ENCODE measurements at places on chromosomes 6 and 20.

GRCh38 chr6:74936886-74937285 lies 269.0 kb downstream of the COL12A1 start:
- no peak for DNase-seq

DNA sequence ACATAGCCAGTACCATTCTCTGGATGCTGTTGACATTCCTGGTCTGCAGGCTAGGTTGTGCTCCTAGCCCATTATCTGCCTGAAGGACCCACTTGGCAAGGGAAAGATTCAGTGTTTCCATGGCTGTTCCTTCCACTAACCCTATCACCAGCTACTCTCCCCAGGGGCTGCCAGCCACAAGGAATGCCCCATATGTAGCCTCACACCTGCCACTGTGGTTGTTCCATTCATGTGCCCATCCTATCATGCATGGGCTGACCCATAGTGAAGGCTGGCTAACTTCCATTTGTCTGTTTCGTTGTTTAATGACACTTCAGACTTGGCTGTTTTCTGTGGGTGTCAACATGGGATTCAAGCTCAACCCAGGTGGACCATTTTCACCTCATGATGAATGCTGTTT lies 25.6 kb upstream of the HLA-A start:
- no peak for DNase-seq

DNA sequence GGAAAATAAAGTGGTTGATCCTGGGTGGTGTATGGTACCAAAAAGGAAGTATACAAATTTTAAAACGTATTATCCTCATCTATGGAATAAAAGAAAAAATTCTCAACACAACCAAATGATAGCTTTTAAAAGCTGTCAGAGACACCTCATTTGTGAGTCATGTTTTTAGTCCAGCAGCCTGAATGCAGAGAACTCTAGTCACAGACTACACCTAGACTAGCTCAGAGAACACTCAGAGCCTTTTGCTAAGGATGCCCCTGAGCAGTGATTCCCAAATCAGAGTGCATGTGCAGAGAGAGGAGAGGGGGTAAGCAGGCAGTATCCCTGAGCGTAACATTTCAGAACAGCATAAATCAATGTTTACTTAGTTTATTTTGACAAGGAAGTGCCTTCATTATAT lies 809.3 kb downstream of the HACE1 start:
- no peak for DNase-seq

- DNase-seq: no peak
These were observed 68.1 kb downstream of the DLL1 start for GRCh38 chr6:170222498-170223471.

DNA sequence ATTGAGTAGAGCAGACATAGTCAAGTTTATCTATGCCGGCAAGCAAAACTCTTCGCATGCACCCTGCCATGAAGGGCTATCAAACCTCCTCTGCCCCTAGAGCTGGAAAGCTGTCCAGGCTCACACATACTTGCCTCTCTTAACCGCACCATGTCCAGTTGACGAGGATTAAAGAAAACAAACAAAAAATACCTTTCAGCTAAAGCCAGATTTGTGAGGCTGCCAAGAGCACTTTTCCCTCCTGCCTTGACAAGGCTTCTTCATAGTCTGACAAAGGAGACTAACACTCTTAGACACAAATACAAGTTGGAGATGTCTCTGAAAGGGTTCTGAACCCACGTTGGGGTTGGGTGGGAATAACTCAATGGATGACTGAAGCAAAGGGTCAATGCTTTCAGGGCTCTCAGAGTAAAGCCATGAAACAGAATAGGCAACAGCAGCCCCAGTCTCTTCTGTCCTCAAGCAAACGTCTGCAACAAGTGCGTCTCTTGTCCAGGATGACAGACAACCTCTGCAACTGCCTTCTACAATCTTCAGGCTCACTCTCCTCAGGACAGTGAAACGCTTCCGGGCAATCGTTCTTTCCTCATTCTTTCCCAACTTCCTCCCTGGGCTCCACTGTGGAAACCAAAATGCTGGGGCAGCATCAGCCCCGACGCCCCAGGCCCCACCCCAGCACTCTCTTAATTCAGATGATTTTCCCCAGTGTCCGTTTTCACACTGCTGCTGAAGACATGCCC lies 57.8 kb downstream of the AGPAT4 start:
- DNase-seq: no peak
